Gastrocnemius medialis (tissue), 4 donors: ENCODE measurements at places on chromosomes 1 and 21. TPM values are rescaled to one million over a fixed set of nuclear protein-coding genes. Genes with fewer than 3 reads are reported as not detected.

Gene GREM2
- 0.75 TPM for total RNA-seq

DNA sequence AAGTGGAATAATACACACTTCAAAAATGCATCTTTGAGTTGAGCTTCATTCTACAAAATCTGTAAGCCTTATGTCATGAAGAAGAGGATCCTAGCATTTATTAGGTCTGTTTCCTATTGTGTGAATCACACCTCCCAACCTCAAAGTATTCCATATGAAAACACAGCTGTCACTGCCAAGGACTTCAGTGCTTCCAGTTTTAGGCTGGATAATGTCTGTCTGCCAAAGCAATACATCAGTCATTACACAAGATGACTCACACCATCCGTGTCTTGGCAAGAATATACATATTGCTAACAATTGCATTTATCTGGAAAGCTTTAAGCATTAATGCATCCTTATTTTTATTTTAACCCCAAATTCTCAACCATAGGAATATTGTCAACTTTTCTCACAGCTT, 125.7 kb upstream of the TMPRSS15 start:
- no peaks in the 10 kb centered on the region for H3K36me3 ChIP-seq
- no peak overlapping the region for H3K4me3 ChIP-seq
- H3K27me3 ChIP-seq = no peaks in the 10 kb centered on the region
- no peaks in the 10 kb centered on the region for H3K4me1 ChIP-seq
- no peak for DNase-seq

DNA sequence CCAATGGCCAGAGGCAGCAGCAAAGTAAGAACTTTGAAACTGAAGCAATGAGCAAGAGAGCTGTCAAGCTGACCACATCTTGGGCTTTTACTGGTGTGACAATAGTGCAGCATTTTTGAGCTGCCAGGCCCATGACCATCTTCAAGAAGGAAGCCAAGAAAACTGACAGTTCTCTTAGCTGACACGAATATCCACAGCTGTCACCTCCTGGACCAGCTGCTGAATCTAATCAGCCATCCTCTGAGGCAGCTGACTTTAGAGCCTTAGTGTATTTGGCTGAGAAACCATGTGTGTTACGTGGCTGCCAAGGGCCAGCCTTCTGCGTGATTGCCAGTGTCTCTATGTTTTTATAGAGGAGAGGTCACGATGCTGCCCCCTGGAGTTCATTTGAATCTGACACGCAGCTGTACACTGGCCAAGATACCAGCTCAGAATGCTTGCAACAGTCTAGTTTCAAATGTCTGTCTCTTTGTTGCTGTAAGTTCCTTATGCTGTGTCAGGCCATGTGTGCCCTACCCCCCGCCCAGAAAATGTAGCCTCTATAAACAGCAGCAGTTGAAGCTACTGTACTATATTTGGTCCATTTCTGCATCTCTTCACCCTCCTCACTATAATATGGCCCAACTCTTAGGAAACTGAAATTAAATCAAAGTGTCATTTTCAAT, 39.7 kb downstream of the PALMD start:
- no peak overlapping the region for H3K4me3 ChIP-seq
- DNase-seq = peak; percentile 99
- no peaks in the 10 kb centered on the region for H3K27me3 ChIP-seq
- peaks cover 55% of the 10 kb centered on the region for H3K4me1 ChIP-seq
- peak overlapping the region; percentile 90 for H3K27ac ChIP-seq
- peaks cover 42% of the 10 kb centered on the region for H3K36me3 ChIP-seq

DNA sequence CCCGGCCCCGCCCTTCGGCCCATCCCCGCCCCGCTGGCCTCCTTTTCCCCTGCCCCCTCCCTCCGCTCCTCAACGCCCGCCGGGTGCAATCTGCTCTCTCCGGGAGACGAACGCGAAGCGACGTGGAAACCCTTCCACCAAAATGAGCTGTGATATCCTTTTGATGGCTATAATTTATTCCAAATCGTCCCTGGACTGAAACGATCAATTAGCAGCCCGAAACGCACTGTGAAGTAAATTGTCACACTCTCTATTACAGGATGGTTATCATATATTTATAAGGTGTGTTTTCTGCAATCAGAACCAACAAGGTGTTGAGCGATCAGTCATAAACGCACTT, 134.6 kb upstream of the BARHL2 start:
- H3K4me3 ChIP-seq = peak overlapping the region; percentile 100
- no peaks in the 10 kb centered on the region for H3K27me3 ChIP-seq
- H3K27ac ChIP-seq = no peak overlapping the region
- H3K36me3 ChIP-seq = no peaks in the 10 kb centered on the region
- no peak for DNase-seq

- H3K27me3 ChIP-seq = no peaks in the 10 kb centered on the region
- DNase-seq = no peak
- no peaks in the 10 kb centered on the region for H3K4me1 ChIP-seq
Observed at GRCh38 chr1:207015791-207016190, 16.8 kb downstream of the C1orf116 start.

DNA sequence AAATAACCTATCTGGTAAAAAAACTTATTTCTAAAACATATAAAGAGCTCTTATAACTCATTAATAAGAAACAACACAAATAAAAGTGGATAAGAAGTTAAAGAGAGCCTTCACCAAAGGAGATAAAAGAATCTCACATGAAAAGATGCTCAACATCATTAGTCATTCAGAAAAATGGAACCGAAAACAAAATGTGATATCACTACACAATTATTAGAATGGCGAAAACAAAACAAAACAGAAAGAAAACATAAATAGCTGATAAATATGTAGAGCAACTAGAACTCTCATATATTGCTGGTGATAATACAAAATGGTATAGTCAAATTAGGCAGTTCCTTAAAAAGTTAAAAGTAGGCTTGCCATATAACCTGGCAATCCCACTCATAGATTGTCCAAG, 1109.3 kb downstream of the PLA2G4A start:
- no peaks in the 10 kb centered on the region for H3K4me1 ChIP-seq
- no peaks in the 10 kb centered on the region for H3K36me3 ChIP-seq
- H3K27ac ChIP-seq = no peak overlapping the region
- H3K27me3 ChIP-seq = no peaks in the 10 kb centered on the region

Gene SYF2
- 54.0 TPM for total RNA-seq

- no peaks in the 10 kb centered on the region for H3K4me1 ChIP-seq
- no peaks in the 10 kb centered on the region for H3K36me3 ChIP-seq
- H3K27me3 ChIP-seq = no peaks in the 10 kb centered on the region
Observed at GRCh38 chr1:162632217-162632666, at the start of gene DDR2. Gene DDR2, plus strand, starts transcription at chr1:162632464. Its CDS starts 86,600 bp downstream, at chr1:162719064.

Gene ZNF697
- total RNA-seq = 2.7 TPM

Gene TMEM59
- total RNA-seq = 246 TPM

Gene GOLT1A
- 1.1 TPM for total RNA-seq

- H3K36me3 ChIP-seq = no peaks in the 10 kb centered on the region
- no peak overlapping the region for H3K27ac ChIP-seq
Observed at GRCh38 chr1:192787914-192788585, 20.8 kb upstream of the RGS2 start.

DNA sequence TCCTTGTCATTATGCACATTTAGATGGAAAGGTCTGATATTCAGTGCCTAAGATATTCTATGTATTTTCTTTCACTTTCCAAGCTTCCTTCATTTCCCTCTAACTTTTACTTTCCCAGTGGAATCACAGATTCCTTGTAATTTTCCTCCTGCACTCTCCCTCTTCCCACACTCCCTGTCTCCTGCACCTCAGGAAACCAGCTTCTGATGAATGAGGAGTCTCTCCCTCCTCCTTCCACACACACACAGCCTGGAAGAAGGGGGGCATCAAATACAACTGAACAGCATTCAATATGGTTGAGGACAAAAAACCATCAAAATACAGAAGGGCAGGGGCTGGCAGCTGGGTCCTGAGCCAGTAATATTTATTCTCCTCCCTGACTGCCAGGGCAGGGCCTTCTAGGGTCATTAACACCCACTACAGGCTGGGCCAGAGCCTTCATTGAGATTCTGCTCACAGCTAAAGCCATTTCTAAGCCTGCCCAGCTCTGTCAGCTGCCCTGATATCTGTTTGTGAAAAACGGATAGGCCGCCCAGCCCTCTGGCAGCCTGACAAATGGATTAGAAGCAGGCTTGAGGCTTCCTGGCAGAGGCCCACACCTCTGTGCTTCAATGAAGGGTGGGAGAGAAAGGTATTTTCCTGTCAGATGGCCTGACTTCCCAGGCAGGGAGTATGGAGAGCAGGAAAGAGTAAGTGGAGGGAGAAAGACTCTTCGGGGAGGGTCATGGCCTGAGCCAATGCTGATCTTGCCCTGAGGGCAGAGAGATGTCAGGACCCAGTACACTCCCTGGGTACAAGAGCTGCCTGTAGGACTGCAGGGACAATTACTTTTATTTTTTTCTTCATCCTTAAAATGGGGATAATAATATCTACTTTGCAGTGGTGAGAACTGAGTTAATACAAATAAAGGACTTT, 138.9 kb upstream of the SPATA6 start:
- DNase-seq = no peak
- H3K27ac ChIP-seq = no peak overlapping the region
- no peaks in the 10 kb centered on the region for H3K36me3 ChIP-seq
- H3K4me1 ChIP-seq = no peaks in the 10 kb centered on the region
- no peaks in the 10 kb centered on the region for H3K27me3 ChIP-seq

Gene LENEP
- not detected for total RNA-seq

Gene TNFAIP8L2
- not detected for total RNA-seq

Gene FNDC10
- total RNA-seq = 0.20 TPM

Gene CD48
- total RNA-seq = 0.62 TPM

Gene S100A6
- total RNA-seq = 153 TPM

- peaks cover 63% of the 10 kb centered on the region for H3K4me1 ChIP-seq
- H3K27ac ChIP-seq = peak overlapping the region; percentile 92
- H3K4me3 ChIP-seq = peak overlapping the region; percentile 64
- H3K27me3 ChIP-seq = no peaks in the 10 kb centered on the region
- peaks cover 7% of the 10 kb centered on the region for H3K36me3 ChIP-seq
- DNase-seq = no peak
Observed at GRCh38 chr1:27527890-27528817, 38.2 kb upstream of the WASF2 start.

DNA sequence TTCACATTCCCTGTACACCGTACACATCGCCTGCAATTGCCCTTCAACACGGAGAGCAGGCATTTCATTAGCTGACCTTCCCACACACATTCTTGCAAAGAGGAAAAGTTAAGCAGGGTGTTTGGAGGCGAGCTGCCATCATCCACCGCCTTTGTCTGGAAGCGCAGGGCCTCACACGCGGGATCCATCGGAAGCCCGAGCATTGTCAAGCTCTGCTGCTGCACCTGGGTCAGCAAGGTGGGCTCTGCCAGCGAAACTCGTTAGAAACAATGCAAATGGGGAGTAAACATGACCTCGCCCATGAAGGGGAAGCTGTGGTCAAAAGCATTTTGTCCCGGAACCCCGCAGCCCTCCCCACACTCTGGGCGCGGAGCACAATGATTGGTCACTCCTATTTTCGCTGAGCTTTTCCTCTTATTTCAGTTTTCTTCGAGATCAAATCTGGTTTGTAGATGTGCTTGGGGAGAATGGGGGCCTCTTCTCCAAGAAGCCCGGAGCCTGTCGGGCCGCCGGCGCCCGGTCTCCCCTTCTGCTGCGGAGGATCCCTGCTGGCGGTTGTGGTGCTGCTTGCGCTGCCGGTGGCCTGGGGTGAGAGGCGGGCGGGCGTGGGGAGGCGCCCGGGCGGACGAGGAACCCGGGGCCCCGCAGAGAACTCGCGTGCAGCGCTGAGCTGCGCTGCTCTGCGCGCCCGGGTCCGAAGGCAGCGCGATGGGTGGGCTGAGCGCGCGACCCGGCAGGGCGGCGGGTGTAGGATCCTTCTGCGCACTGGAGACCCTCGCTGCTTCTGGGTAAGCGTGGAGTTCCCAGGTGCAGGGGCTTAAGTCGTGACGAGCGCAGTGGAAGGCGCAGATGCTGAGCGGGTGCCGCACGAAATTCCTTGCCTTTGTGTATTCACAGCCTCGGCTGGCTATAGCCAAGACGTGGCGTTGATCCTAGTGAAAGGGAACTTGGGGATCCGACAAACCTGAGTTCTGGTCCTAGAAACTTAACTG, at the start of gene CR1:
Gene CR1, plus strand, starts transcription at position 357 of the 992 bp plus-strand sequence. Its CDS starts 111 bp downstream, at position 468.
- peak; percentile 21 for DNase-seq
- H3K27me3 ChIP-seq = peaks cover 35% of the 10 kb centered on the region
- no peaks in the 10 kb centered on the region for H3K36me3 ChIP-seq
- H3K4me1 ChIP-seq = peaks cover 4% of the 10 kb centered on the region
- no peak within 1 kb of the TSS for H3K27ac ChIP-seq

DNA sequence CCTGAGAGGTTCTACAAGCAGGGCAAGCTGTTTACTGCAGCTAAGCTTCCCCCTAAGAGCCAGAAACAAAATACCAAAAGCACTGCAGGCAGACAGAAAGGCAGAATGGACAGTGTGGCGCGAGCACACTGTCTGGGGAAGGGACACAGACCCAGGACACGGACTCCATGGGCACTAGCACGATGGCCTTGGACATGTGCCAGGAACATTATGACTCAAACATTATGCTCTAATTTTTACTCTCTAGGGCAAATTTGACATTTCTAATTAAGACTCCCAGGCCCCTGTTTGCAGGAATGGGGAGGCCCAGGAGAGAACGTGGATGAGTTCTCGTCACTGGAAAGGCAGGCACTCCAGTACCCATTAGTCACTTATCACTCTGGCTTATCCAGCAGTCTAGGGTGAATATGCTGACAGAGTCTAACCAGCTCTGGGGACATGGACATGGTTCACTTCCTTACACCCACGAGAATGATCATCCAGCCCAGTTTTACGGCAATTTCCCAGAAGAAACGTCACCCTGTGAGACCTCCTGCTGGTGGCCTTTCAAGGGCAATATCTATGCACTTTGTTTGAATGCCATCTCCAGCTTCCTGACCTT, 45.1 kb downstream of the CAPN8 start:
- H3K27me3 ChIP-seq = no peaks in the 10 kb centered on the region
- no peak overlapping the region for H3K4me3 ChIP-seq
- H3K27ac ChIP-seq = no peak overlapping the region
- DNase-seq = no peak
- H3K4me1 ChIP-seq = no peaks in the 10 kb centered on the region

DNA sequence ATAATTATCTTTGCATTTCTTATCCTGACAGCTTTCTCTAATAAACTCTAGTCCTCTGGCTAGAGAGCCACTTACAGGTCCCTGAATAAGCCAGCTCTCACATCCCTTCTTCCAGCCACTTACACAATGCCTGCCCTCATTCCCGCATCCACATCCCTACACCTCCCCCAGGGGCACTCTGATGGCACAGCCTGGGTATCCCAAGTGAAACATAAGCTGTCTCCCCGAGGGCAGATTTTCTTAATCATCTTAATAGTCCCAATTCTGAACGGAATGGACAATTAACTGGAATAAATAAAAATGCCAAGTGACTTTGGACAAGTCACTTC, 4.9 kb downstream of the RHOC start:
- H3K4me1 ChIP-seq = peaks cover 47% of the 10 kb centered on the region
- no peak overlapping the region for H3K4me3 ChIP-seq
- H3K27me3 ChIP-seq = no peaks in the 10 kb centered on the region
- no peaks in the 10 kb centered on the region for H3K36me3 ChIP-seq

DNA sequence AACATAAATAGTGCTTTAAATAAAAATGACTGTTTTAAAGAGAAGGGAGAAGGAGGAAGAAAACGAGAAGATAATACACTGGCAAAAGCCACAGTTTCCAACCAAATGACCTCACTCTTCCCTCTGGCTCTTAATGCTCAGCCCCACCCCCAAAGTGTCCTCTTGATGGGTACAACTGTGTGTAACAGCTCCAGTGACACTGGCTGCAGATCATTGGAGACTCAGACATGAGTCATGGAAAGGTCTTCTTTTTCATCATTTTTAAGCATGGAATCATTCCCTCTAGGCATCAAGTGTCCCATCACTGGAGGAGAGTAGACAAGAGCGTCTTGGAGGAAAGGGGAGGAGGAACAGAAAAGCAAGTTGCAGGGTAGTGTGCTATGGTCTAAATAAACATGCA, 333.0 kb downstream of the PAPPA2 start:
- no peaks in the 10 kb centered on the region for H3K4me1 ChIP-seq
- DNase-seq = no peak
- H3K27ac ChIP-seq = no peak overlapping the region
- H3K27me3 ChIP-seq = no peaks in the 10 kb centered on the region
